ELF-1 (cell line): ENCODE measurements at places on chromosomes 4 and X.

- no peak for DNase-seq
Observed at GRCh38 chr4:110955748-110956147, 332.9 kb upstream of the PITX2 start.

DNA sequence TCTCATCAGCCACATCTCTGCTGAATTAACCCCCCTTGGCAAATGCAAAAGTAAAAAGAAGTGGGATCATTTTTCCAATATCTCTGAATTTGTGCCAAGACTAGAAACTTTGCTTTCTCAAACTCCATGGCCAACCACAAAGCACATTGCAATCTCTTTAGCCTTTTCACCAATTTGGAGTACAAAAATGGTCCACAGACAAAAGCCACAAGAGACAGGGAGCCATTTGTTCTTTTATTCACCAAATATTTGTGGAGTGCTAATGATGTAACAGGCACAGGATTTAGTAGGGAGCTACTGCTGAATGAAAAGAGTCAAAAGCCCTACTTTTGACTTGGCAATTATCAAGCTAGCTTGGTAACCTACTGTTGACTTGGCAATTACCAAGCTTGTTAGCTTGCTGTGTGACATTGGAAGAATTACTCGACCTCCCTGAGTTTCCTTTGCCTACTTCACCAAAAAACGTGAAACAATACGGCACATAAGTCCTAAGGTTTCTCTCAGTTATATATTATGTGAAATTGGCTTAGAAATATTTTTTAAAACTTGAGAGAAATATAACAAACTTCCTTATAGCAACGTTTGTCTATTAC, 97.1 kb upstream of the KLF3 start:
- no peak for DNase-seq

GRCh38 chr4:75081561-75081960, 148.6 kb downstream of the PARM1 start:
- no peak for DNase-seq

GRCh38 chr4:173503330-173504180, 26.5 kb downstream of the HAND2 start:
- DNase-seq: no peak

DNA sequence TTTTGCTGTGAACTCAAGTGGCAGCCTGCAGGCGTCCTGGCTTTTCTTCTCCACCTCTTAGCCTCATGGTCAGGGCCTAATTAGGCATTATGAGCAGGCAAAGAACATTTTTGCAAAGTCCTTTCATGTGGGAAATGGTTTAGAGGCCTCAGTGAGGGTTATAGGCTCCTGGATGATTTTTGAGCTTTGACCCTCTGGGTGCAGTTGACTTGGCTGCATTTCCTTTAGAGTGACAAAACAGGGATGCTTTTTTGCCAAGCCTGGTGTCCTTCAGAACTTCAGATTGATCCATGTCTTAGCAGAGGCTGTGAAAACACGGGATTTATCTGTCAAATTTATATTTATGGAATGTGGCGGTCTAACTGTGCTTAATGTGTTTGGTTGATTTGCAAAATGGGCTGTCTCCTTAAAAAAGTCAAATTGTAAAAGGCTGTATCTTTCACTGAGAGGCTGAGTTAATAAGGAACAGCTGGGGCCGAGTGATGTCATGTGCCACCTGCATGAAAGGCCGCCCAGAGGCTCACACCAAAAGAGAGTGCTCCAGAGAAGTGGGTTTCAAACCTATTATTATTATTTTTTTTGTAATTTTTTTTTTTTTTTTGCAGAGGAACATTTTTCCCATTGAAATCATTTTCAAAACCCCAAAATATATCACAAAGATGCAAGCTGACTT, 192.2 kb upstream of the ARX start:
- no peak for DNase-seq

DNA sequence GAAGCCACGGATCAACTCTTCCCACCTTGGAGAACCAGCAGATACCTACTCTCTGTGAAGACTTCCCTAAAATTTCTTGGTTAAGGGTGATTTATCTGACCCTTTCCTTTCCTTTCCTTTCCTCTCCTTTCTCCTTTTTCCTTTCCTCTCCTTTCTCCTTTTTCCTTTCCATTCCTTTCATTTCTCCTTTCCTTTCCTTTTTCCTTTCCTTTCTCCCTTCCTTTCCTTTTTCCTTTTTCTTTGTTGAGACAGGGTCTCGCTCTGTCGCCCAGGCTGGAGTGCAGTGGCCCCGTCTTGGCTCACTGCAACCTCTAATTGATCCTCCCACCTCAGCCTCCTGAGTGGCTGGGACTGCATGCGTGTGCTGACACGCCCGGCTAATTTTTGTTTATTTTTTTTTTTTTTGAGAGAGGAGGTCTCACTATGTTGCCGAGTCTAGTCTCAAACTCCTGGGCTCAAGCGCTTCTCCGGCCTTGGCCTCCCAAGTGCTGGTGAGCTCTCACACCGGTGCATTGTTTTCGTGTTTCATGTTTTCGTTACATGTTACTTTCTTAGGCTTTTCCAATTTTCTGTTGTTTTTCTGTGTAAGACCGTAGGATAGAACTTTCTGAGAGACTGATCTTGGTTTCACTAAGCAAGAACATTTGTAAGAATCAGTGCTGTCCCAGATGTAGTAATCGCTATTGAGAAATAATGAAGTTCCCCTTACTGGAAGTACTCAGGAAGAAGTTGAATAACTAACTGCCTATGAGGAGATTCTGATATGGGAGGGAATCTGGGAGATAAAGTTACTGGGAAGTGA, 2.0 kb downstream of the TMEM165 start:
- peak; percentile 25 for DNase-seq

DNA sequence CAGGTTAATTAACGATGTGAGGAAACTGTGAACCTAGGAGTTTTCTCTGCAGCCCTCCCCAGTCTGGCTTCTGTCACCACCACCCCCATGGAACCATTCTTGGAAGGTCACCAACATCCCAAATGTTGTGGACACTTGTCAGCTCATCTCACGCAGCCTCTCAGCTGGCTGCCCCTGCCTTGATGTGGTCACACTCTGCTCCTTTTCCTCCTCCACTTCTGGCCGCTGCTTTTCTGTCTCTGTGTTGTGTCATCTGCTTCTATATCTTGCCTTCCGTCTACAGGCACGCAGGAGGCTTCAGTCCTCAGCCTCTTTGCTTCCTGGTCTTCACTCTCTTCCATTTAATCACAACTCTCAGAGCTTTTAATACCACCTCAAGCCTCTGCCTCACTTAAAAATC, 371.5 kb upstream of the SLIT2 start:
- peak; percentile 52 for DNase-seq

DNA sequence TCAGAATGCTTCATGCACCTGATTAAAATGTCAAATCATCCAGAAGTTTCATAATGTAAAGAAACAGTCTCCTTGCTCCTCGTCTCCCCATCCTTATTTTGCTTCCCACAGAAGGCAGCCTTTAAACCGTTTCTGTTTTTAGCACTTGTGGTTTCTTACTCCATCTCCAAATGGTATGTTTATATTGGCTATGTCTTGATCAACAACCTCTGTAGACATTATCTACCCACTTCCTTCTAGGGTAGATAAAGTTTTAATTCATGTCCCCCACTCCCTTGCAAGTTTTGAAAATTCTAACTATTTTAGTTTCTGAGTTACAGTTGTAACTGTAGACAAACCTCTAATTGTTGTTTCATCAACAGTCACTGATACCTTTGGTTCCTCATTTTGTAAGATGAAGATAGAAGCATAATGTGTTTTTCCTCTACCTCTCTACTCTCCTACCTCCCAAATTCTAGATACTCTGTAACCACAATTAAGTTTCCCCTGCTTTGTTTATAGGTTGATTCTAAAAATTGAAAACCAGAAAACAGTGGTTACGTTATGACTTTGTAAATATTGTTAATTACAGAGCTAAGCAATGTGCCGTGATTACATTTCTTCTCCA, 291.7 kb upstream of the GATB start:
- DNase-seq: no peak

DNA sequence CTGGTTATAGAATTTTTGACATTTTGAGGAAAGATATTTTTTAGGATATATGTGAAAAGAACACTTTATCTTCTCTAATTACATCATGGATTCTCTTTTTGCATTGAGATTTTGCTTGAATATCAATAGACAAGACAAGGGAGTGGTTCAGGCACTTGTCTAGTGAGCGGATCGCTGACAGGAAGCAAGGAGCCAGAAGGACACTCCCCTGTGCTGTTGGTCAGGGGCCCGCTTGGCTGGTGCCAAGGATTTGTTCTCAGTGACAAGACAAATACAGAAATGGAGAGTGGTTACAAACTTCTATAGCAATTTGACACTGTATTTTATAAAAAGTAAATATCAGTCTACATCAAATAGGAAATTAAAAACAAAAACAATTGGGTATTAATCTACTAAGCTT, 60.0 kb downstream of the SLC9B1 start:
- no peak for DNase-seq

- DNase-seq: no peak
Observed at GRCh38 chr4:13678186-13678924, 50.8 kb upstream of the BOD1L1 start.

DNA sequence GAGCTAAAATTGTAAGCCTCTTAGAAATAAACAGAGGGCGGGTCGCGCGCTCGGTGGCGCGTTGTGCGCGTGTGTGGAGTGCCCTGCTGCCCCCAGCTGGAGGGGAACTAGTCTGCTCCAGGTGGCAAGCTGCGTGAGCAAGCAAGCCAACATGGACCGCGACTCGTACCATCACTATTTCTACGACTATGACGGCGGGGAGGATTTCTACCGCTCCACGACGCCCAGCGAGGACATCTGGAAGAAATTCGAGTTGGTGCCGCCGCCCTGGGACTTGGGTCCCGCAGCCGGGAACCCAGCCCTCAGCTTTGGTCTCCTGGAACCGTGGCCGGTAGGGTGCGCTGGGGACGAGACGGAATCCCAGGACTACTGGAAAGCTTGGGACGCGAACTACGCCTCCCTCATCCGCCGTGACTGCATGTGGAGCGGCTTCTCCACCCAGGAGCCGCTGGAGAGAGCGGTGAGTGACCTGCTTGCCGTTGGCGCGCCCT, 66.1 kb downstream of the DNAAF6 start:
- DNase-seq: peak; percentile 84

GRCh38 chrX:5823903-5824302, 404.8 kb downstream of the NLGN4X start:
- DNase-seq: peak; percentile 1

- DNase-seq: peak; percentile 95
Observed at GRCh38 chr4:3836756-3837601, 70.8 kb downstream of the ADRA2C start.

DNA sequence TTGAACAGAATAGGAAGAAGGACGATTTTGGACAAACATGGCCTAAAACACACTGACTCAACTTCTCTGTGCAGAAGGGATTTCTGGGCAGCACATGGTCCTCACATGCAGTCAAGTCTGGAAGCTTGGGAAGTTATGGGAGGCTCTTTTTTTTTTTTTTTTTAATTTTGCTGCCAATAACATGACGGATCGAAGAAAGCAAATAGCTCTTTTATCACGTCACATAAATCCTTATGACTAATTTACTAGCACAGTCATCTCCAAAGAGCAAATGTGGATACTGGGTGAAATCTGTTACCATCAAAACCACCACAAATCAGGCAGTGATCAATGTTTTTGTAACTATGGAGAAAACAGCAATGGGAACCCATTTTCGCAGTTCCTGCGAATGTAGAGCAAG, 193.3 kb upstream of the FAM9B start:
- DNase-seq: no peak

GRCh38 chr4:10015140-10015753, 6.0 kb downstream of the SLC2A9 start:
- DNase-seq: peak; percentile 73

DNA sequence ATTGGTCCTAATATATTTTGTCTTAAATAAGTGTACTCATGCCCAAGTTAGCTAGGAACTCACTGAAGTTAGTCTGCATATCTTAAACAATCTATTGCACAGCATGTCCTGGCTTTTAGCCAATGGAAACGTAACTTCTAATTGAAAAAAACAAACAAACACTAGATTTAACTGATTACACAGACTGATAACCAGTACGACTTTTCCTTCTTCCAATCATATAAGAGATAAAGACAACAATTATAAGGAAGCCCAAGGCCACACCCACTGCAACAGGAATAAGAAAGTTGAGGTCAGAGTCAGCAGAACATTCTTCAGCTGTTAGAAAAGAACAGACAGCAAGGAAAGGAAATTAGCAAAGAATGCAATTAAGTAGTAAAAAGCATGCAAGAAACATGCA, 40.8 kb downstream of the LAMP2 start:
- DNase-seq: no peak

DNA sequence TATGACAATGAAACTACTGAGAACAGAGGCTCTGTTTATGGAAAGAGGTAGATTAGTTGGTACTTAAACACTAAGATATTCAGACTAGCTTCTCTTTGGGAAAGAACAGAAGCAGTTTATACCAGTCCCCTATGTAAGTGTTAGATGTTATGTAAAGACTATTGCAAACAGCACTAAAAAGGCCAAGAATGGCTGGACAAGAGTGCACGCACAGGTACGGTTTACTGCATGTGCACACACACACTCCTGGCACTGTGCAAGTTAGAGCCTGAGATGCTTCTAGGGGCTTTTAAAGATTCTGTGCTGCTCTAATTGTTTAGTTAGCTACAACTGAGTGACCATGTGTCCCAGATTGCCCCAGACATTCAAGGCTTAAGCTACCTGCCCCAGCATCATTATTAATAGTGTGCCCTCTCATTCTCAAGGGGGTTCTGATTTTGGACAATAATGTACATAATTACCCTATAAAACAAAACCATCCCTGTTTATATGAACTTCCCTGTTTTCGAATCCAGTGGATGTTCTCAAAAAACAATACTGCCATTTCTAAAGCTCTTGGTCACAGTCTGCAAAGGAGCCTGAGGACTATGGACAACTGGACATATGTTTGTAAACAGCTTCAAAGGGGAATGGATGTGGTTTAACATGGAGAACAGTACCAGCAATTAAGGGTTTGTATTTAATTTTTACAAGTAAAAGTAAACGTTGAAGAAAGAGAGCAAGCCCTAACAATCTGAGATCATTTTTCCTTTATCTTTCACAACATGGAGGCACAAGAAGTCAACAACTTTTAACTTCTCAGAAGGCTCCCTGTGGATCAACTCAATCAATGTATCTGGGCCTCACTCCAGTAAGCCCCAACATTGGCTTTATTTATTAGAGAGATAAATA, 2.0 kb downstream of the SETD7 start:
- no peak for DNase-seq

- no peak for DNase-seq
Observed at GRCh38 chr4:97330917-97331316, 812.4 kb downstream of the STPG2 start.

DNA sequence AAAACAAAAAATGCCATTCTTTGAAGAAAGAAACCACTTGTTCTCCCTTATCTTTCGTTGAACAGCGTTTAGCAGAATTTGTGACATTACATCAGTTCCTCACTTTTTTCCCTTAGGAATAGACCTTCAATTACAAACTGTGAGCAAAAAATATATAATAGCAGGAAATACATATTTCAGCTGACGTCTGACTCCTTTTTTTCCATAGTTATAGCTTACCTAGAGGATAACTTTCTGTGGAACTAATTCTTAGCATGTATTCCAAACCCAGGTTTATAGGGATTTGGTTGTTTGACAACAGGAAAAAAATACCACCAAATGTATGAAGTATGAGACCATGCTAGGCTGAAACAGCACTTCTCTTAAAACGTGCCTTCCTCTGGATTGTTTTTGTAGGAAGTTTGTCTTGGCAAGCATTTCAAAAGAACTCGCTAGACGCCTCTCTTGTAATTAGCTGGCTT, 2.0 kb upstream of the LIMCH1 start:
- no peak for DNase-seq
